ENCODE measurements at places on chromosomes 2 and 18. TPM values are rescaled to one million over a fixed set of nuclear protein-coding genes. Genes with fewer than 3 reads are reported as not detected.

MC2R gene
- total RNA-seq = not detected

NPHP1 gene
- 2.8 TPM for total RNA-seq

DNA sequence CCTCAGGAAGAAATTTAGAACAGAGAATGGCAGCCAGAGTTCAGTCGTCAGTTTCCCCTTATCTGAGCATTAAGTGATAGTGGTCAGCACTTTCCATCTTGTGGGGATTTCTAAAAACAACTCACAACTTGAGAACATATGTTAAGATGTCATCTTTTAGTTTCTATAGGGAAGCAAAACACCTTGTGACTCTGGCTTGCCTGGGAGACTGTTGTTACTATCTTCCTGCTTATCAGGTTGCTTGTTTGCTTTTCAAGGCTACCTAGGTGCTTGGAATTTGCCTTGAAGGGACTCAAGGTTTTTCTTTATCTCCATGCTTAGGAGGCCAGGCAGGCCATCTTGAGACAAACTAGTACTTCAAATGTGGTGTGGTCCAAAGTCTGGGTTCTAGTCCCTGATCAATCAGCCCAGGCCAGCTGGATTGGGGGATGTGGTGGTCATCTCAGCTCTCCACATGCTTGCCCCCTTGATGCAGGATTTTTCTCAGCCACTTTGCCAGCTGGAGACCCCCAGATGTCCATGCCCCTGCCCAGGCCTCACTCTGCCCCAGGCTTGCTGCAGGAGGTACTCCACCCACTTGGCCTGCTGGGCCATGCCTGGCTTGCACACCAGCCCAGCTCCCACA, 125.9 kb downstream of the LYPD1 start:
- H3K27ac ChIP-seq = no peak overlapping the region
- no peak overlapping the region for H3K4me3 ChIP-seq
- DNase-seq = no peak
- no peaks in the 10 kb centered on the region for H3K4me1 ChIP-seq
- peaks cover 23% of the 10 kb centered on the region for H3K36me3 ChIP-seq

NT5C1B gene
- not detected for total RNA-seq

IGFBP2 gene
- total RNA-seq = 366 TPM

- no peak for DNase-seq
- H3K4me1 ChIP-seq = no peaks in the 10 kb centered on the region
- no peak overlapping the region for H3K4me3 ChIP-seq
- H3K36me3 ChIP-seq = peaks cover 5% of the 10 kb centered on the region
Measured at GRCh38 chr2:196970099-196970498, 43.6 kb upstream of the PGAP1 start.

ANKRD23 gene
- total RNA-seq = 2.3 TPM

DNA sequence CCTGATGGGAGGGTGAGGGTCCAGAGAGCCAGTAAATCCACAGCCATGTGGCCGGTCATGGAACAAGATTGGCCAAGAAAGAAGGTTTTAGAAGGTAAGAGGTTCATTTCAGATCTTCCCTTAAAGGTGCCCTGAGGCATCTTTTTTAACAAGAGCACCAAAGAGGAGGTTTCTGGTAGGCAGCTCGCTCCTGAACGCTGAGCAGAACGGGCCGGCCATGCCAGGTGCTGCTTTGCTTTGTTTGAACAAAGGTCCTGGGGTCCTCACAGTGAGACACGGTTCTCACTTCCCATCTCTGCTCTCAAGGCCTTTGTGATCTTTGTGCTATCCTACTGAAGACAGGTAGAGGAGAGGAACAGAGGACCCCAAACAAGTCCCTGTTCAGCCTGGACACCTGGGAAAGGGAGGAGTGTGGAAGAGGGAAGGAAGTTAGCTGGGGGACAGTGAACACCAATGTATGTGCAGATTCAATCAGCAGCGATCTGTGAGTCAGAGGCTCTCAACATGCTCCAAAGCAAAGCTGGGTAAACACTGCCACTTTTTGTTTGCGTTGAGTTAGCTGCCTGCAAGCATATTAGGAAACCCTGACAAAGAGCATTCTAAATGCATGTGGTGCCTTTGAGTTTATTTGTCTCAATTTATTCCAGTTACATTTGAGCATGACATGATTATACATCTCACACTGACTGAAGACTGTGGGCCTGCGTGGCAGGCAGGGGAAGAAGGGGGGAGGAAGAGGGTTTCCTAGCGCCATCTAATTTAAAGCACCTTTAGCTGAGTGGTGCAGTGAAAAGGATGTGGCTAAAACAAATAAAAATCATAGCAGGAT, 102.4 kb downstream of the ASB1 start:
- H3K27me3 ChIP-seq = no peaks in the 10 kb centered on the region
- H3K36me3 ChIP-seq = peaks cover 31% of the 10 kb centered on the region
- no peaks in the 10 kb centered on the region for H3K4me1 ChIP-seq
- no peak for DNase-seq
- no peak overlapping the region for H3K27ac ChIP-seq

DNA sequence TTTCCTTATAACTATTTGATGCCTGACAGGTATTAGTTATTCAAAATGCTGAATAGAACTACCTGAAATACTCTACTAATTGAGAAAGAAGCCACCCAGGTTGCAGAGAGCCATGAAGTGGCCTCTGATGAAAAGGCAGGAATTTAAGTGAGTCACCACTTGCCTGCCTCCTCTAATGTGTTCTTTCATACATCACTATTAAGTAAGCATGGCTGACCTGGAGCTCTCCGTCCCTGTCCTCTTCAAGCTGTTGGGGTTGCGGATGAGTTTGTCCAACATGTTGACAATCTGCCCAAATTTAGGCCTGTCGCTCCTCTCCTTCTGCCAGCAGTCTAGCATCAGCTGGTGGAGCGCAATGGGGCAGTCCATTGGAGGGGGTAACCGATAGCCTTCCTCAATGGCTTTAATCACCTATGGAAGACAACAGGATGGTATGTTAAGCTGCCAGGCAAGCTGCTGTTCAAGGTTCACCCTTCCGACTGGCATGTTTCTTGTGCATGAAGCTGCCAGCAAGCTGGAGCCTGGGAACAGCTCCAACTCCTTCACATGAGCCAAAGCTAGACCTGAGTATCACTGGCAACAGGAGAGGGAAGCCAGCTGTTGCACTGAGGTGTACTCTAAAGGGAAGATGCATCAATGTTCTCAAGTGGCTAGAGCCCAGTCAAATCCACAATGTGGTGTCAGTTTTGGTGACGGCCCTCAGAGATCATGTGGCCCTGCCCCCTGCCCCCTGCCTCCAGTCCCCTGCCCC, 142.2 kb downstream of the EPHA4 start:
- peaks cover 8% of the 10 kb centered on the region for H3K36me3 ChIP-seq
- no peak overlapping the region for H3K4me3 ChIP-seq
- H3K27ac ChIP-seq = no peak overlapping the region
- no peaks in the 10 kb centered on the region for H3K4me1 ChIP-seq
- no peak for DNase-seq

DNA sequence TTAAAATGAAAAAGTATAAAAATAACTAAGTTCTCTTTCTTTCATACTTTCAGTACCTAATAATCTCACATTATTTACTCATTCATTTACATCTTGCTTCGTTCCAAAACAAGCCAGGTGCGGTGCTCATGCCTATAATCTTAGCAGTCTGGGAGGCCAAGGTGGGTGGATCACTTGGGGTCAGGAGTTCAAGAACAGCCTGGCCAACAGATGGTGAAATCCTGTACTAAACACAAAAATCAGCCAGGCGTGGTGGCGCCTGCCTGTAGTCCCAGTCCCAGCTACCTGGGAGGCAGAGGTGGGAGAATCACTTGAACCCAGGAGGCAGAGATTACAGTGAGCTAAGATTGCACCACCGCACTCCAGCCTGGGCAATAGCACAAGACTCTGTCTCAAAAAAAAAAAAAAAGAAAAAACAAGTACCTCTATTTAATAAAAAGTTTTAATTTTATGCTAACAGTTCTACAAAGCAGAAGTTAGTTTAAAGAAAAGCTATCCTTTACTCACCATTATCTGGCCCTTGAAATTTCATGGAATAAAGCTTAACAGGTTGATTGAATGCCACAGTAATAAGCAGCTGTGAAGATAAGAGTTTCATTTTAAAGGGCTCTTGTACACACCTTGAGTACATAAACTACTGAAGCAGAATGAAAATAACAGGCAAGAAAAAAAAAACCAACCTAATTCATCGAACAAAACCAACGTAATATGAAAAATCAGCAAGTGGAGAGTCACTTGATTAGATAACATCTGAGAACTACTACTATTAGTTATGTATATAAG, 22.5 kb downstream of the TXNL1 start:
- no peaks in the 10 kb centered on the region for H3K27me3 ChIP-seq
- no peak for DNase-seq
- H3K27ac ChIP-seq = no peak overlapping the region
- peaks cover 59% of the 10 kb centered on the region for H3K36me3 ChIP-seq
- H3K4me3 ChIP-seq = no peak overlapping the region

- peak overlapping the region; percentile 44 for H3K27ac ChIP-seq
- peaks cover 13% of the 10 kb centered on the region for H3K4me1 ChIP-seq
- no peak for DNase-seq
- H3K4me3 ChIP-seq = no peak overlapping the region
- no peaks in the 10 kb centered on the region for H3K27me3 ChIP-seq
- no peaks in the 10 kb centered on the region for H3K36me3 ChIP-seq
Measured at GRCh38 chr2:234683950-234684349, 187.1 kb upstream of the ARL4C start.

GRCh38 chr18:45688113-45688512, 35.9 kb upstream of the SLC14A1 start:
- peaks cover 10% of the 10 kb centered on the region for H3K4me1 ChIP-seq
- no peaks in the 10 kb centered on the region for H3K36me3 ChIP-seq
- no peaks in the 10 kb centered on the region for H3K27me3 ChIP-seq
- DNase-seq = no peak
- no peak overlapping the region for H3K4me3 ChIP-seq
- H3K27ac ChIP-seq = no peak overlapping the region

CREG2 gene
- 1.2 TPM for total RNA-seq
